ENCODE measurements at places on chromosomes 1 and 21.

GRCh38 chr1:168709405-168710363 is 19.3 kb downstream of the DPT start:
- DNase-seq: no peak

GRCh38 chr1:207849646-207850045 is 61.3 kb downstream of the CD34 start:
- no peak for DNase-seq

DNA sequence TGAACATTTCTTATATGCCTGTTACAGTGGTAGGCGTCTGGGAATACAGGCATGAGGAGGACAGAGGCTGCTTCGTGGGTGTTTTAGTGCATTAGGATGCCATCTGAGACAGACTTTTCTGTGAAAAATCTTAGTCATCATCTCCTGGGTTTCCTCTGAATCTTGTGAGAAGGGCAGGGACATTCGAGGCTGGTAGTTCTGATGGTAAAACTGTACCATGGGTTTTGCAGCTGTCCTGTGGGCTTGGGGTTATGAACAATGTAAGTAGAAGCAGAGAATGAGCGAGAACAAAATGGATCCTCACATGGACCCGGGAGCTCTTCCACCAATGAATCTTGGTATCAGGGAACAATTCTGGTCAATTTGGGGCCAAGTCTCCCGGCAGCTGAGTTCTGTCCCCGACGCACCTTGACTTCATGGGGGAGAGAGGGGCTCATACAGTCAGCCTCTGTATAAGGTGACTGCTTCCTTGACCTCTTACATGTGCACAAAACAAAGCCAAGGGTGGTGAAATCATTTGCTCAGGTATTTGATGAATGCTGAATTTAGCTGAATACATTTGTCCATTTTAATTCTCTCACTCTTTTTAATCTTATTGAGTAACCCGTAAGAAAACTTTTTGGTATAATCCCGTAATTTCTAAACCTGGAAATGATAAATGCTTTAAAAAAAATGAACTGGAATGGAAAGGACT is 63.6 kb upstream of the ERRFI1 start:
- DNase-seq: no peak

DNA sequence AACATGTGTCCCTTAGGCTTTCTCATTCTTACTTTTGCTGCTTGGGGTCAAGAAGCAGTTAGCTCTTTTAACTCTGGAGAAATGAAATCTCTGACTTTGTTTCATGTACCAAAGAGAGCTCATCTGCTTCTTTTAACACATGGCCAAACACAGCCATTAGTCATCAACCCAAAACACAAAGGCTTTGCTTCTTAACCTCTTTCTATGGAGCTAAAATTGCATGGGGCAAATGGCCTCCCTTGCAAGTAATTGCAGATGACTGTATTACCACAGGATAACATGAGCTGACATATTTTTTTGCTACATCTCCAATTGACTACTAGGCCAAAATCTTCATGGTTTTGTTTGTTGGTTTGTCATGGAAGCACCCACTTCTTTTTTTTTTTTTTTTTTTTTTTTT is 300.9 kb downstream of the BRINP3 start:
- DNase-seq: no peak

DNA sequence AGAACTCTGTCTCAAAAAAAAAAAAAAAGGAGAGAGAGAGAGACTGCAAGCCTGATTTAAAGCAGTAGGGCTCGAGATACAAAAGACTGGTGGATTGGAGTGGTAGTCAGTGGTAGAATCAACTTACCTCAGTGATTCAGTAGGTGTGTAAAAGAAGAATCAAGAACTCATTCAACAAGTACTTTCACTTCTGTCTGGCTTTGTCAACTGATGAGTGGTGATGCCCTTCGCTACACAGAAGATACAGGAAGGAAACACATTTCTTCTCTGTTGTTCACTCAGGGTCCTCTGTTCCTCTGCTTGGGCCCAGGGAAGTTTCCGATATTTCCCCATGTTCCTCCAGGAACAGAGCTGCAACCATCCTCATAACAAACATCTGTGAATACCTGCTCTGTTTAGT is 68.6 kb upstream of the COG2 start:
- DNase-seq: no peak

DNA sequence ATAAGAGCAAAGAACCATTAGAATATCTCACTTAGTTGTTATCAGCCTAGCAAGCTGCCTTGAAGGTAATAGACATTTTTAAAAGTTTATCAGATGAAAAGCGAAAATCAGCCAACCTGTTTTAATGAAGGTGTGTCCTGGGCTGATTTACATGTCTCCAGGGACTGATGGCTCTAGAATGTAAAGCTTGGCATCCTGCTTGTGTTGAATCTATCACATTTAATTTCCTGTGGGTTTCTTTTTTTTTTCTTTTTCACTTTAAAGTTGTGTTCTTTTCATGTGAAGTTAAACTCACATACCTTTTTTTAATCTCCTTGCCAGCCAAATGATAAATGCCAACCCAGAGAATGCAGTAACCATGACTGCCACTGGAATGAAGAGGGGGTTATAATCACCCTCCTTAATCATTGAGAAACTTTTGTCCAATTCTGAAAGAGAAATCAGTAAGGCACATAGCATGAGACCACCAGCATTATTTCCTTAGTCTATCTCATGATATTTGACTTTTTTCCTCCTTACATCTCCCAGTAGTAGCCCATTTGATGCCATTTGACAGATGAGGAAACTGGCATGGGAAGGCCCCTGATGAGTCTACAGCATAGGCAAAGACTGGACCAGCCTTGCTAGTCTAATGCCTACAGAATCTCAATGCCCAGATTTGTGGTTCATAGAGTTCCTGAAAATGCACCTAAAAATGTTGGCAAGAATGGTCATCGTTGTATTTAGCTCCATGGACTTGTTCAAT is 10.0 kb downstream of the SELL start:
- DNase-seq: no peak

- DNase-seq: no peak
These were observed 124.7 kb downstream of the PCBP3 start for GRCh38 chr21:45768011-45768739.

DNA sequence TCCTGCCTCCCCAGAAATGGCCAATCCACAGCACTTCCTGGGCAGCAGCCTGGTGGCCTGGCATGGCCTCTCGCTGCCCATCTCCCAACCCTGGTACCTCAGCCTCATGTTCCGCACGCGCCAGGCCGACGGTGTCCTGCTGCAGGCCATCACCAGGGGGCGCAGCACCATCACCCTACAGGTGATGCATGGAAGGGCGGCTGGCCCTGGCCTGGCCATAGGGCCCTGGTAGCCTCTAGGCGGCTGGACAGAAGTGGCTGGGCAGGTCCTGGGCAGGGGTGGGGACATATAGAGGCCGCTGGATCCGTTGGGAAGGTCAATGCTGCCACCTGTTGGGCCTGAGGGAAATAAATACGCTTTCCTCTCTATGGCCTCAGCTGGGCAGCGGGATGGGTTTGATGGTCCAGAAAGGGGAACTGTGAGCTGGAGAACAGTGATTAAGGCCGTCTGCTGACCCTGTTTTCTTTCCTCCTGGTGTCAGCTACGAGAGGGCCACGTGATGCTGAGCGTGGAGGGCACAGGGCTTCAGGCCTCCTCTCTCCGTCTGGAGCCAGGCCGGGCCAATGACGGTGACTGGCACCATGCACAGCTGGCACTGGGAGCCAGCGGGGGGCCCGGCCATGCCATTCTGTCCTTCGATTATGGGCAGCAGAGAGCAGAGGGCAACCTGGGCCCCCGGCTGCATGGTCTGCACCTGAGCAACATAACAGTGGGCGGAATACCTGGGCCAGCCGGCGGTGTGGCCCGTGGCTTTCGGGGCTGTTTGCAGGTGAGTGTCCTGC is 14.4 kb downstream of the CELSR2 start:
- DNase-seq: peak; percentile 89

DNA sequence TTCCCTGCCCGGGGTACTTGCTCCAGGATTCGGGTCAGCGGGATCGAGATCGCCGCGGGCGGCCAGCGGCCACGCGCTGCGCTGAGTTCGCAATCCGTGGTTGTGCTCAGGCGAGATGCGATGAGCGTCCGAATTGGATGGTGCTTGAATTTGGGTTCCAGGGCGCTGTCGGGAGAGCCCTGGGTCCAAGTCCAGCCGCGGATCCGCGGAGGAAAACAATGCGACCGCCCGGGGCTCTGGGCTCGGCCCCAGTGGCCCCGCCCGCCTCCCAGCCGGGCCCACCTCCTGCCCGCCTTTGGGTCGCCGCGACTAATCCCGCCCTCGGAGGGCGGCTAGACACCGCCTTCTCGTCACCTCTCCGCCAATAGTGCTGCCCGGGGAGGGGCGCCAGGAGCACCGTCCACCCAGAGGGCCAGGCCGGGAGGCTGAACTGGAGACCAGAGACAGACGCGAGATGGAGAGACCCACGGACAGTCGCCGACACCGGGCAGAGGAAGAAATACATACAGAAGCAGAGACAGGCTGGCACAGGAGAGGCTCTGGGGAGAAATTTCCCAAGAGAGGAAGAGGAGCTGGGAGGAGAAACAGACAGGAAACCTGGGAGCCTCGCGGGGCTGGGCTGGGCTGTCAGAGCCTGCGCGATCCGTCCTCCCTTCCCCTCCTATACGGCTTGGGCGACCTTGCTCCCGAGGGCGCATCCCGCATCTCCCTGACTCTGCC is at the start of gene SEMA6C:
TSS of gene SEMA6C (minus strand) at position 220 of the 720 bp plus-strand sequence. CDS start 4,010 bp downstream, outside the sequence.
- DNase-seq: peak; percentile 98
